ACHN (cell line): ENCODE measurements at places on chromosomes 7 and 10.

DNA sequence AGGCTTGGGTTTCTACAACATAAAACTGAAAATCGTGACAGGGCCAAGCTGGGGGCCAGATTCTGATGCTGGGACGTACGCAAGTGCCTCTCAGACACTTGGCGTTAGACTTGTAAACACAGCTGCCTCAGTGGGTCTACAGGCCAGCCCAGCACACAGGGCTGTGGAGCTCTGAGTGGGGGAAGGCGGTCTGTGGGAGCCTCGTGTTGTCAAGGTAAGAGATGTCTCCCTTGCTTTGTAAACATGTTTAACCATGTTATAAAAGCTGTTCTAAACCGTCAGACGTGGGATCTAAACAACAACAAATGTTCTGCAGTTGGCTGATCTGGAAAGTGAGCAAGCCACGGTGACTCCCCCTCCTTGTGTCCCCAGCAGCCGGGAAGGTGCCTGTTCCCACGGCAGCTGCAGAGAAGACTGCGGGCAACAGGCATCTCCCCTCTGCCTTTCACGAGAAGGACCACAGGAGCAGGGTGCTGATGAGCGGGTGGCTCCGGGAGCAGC, 67.8 kb downstream of the ZRANB1 start:
- no peak for DNase-seq

DNA sequence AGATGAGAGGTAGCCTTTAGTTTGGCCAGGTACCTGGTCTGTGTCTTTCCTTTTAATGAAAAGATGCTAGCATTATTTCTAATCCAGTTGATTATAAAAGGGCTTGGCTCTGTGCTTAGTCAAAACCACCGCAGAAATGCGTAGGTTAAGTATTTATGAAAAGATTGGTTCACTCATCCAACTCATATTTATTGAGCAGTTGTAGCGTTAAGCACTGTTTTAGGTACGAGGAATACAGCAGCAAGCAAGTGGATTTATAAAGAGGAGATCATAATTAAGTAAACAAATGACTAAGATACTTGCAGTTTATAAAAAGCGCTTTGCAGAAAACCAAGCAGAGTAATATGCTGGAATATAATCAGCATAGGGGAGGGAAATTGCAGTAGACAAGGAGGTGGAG, 129.8 kb downstream of the PPP1R17 start:
- DNase-seq: no peak

- DNase-seq: no peak
These were observed 155.0 kb downstream of the RNF216 start for GRCh38 chr7:5626498-5626897.

- no peak for DNase-seq
These were observed 112.0 kb downstream of the ANK3 start for GRCh38 chr10:60277656-60278055.

DNA sequence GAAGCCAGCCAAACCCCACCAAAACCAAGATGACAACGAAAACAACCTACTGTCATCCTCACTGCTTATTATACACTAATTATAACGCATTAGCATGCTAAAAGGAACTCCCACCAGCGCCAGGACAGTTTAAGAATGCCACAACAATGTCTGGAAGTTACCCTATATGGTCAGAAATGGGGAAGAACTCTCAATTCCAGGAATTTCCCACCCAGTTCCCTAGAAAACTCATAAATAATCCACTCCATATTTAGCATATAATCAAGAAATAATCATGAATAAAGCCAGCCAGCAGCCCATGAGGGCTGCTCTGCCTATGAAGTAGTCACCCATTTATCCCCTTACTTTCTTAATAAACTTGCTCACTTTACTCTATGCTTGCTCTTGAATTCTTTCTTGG, 20.8 kb downstream of the MICU1 start:
- no peak for DNase-seq

DNA sequence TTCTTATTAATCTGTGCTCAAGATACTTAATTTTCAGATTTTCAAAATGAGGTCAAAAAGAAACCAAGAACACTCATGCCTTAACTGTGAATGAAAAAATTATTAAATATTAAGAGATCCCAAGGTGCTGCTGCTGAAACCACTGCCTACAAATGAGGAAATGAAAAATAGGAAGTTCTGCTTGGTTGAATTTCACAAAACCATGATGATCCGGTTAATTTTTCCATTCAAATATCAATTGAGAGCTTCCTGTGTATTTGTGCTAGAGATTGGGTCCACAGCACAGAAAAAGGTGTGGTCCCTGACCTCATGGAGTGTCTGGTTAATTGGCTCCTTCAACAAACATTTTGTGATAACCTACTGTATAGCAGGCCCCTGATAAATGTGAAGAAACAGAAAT, 132.7 kb upstream of the YAE1 start:
- DNase-seq: no peak

- no peak for DNase-seq
These were observed 159.8 kb downstream of the DNAJB6 start for GRCh38 chr7:157496416-157497275.

GRCh38 chr7:44384586-44385433, 59.4 kb upstream of the CAMK2B start:
- no peak for DNase-seq
